ENCODE measurements at places on chromosomes 13 and 19.

DNA sequence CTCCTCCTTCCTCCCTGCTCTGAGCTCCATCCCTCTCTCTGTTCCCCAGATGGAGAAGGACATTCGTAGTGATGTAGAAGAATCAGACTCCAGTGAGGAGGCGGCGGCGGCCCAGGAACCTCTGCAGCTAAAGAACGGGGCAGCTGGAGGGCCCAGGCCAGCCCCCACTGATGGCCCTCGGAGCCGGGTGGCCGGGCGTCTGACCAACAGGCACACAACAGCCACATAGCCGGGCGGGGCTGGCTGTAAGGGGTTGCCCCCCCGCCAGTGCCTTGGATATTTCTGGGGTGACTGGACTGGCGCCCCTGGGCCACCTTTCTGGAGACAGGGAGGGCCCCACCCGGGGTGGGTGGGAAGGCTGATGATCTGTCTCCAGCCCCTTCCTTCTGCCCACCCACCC, 46.3 kb downstream of the CD320 start:
- DNase-seq, result no peak

- no peak for DNase-seq
Measured at GRCh38 chr13:21095311-21095710, 33.9 kb upstream of the LATS2 start.

GRCh38 chr13:78198821-78199220, 280.2 kb upstream of the EDNRB start:
- DNase-seq, result no peak

DNA sequence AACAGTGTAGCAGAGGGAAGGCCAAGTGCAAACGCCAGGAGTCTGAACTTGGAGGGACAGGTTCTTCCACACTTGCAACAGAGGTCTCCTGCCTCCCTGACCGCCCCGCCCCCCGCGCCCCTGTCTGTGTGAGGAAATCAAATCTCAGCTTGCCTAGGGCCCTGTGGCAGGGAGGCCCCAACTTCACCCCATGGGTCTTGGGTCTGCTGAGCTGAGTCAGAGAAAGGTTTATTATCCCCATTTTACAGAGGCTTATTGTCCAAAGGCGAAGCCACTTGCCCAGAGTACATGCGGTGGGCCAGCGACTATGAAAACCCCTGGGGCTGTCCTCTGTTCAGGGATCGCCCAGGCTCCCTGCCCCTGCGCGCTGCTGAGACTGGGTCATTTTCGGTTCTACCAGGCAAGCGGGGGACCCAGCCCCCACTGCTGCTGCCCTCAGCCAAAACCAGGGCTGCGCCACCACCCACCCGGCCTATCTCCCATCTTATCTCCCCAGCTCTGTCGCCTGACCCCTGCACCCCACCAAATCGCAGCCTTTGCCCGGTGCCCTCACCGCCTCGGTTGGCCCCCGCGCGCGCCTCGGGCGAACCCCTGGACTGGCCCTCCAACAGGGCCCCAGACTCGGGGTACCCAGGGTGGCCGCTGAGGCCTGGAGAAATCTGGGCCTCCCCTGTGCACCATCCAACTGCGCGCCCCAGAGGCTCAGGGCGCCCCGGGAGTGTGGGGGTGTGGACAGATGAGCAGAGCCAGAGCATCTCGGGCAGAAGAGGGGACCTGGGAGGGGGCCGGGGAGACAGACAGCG, 850 bp upstream of the CERS4 start:
- no peak for DNase-seq

DNA sequence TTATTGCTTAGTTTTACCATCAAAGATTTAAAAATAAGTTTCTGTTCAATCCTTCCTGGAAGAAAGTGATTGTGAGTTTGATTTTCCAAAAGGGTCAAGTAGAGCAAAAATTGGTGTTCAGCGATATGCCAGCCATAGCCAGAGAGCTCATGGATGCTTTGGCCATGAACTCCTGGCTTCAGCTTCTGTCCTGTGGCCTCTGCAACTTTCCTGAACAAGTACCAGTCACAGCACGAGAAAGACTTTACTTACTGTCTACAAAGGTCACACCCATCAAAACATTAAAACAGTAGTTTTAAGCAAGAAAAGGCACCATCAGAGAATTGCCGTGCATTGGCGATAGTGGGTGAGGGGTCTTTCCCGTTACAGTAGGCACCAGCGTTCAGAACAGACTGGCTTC, 753.0 kb upstream of the SGCG start:
- no peak for DNase-seq

All from cerebellum (tissue), 4 donors.